ENCODE measurements at places on chromosomes 3 and 15.
A peak's percentile ranks its signal among the peaks of the same experiment; 100 is the strongest.

DNA sequence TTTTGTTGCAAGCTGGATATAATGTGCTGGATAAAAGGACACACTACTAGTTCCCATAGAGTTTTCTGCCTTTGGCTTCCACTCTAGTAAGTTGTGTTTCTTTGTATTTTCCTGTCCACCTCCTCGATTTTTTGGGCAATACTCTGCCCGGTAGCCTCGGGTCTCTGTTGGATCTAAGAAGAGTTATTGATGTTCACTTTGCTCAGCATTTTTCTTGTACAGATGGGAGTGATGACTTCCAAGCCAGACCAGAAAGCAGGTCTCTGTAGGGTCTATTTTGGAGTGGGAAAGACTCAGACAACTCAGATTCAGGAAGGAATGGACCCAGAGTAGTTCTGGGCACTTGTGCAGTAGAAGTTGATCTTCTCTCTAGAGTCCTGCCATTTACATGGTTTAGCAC lies 36.0 kb upstream of the PRTG start:
- no peak for DNase-seq

GRCh38 chr3:127209155-127209839 lies 16.4 kb downstream of the PRR23E start:
- DNase-seq = peak; percentile 90

GRCh38 chr3:132817646-132818177 lies 95.5 kb upstream of the NPHP3 start:
- no peak for DNase-seq

- no peak for DNase-seq
Measured at GRCh38 chr3:50539356-50540286, 27.9 kb downstream of the C3orf18 start.

DNA sequence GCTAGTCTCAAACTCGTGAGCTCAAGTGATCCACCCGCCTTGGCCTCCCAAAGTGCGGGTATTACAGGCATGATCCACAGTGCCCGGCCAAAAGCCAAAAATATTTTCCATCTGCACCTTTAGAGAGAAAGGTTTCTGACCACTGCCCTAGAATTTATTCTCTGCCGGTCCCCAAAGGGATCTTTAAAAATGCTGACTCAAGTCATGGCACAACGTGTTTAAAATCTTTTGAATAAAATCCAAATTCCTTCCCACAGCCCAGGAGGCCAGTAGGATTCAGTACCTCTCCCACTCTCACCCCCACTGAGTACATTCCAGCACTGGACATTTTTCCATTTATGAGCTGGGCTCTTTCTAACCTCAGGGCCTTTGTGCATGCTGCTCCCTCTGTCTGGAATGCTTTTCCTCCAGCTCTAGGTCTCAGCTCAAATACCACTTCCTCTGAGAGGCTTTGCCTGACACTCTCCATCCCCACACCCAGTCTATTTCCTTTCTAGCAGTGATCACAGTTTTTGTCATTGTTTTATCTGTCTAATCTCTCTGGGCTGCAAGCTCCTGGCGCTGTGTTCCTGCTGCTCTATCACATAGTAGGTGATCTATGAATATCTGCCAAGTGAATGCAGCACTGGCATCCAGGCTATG lies 502.9 kb downstream of the SHQ1 start:
- no peak for DNase-seq

DNA sequence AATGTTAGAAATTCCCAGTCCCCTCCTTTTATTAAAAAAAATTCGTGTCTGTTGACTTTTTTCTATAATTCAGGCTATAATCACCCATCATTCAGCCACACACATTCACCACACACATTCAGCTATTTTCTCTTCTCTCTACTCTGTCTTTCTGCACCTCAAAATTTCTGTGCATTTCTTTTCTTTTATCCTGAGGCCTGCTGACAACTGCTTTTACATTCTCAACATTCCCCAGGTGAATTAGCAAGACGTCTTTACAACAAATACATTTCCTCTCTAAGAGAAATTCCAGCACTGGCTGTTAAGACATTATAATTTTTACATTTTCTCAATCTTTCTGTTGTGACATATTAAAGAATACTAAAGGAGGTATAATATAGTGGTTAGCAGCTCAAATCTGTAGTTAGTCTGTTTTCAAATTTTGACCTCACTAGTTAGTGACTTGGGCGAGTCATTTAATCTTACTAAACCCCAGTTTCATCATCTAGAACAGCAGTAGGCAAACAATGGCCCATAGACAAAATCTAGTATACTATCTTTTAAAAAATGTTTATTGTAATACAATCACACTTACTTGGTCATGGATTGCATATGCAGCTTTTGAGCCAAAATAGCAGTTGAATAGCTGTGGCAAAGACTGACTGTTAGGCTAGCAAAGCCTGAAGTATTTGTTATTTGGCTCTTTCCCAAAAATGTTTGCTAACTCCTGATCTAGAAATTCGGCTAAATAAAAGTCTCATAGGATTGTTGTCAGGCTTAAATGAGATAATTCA lies 350.7 kb downstream of the NSUN3 start:
- no peak for DNase-seq

GRCh38 chr15:74798388-74799254 lies 14.0 kb upstream of the LMAN1L start:
- no peak for DNase-seq

DNA sequence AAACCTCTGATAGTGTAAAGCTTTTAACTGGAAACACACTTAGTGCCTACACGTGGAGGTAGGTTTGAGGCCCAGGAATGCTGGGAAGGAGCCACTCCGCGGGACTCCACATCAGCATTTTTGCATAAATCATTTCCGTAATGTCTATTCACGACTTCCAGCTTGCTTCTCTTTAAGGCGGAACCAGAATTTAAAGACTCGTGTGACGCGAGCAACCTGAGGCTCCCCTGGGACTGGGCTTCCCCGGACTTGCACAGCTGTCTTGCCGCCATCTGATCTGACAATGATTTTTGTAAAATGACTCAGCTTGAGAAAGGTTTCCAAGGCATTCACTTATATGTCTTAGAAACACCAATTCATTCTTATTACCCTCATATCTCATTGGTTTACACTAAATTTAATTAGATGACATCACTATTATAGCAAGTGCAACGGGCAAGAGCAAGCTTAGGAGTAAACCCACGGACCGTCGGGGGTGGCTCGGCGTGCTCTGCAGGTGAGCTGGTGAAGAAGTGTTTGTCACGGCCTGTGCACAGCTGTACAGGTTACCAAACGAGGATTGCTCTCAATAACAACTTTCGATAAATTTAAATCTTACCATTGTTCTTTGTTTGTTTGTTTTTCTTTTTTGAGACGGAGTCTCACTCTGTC lies 95.2 kb downstream of the CHSY1 start:
- no peak for DNase-seq

DNA sequence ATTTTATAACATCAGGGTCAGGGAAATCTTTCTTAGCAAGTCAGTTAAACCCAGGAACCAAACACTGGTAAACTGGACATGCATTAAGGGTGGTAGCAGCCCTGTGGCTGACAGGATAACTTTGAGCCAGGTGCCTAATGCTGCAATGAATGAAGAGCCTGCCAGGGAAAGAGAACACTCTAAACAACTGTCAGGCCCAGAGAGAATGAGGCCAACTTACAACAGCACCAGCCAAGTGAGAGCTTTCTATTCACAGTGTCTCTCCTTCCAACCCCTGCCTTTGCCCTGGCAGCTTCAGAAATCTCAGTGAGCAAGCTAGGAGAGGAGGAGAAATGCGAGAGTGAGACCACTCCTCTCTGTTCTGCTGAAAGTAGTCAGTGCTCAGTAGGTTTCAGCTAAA lies 50.4 kb upstream of the ATP2C1 start:
- DNase-seq = no peak

GRCh38 chr3:188043891-188044290 lies 110.1 kb upstream of the LPP start:
- DNase-seq = no peak

GRCh38 chr3:32778389-32778788 lies 39.4 kb upstream of the TRIM71 start:
- no peak for DNase-seq

GRCh38 chr15:63544258-63545026 lies 40.0 kb downstream of the USP3 start:
- no peak for DNase-seq

- DNase-seq = no peak
Measured at GRCh38 chr3:4447295-4447999, 19.6 kb downstream of the SUMF1 start.

GRCh38 chr3:127746400-127747057 lies 73.8 kb downstream of the ABTB1 start:
- no peak for DNase-seq

DNA sequence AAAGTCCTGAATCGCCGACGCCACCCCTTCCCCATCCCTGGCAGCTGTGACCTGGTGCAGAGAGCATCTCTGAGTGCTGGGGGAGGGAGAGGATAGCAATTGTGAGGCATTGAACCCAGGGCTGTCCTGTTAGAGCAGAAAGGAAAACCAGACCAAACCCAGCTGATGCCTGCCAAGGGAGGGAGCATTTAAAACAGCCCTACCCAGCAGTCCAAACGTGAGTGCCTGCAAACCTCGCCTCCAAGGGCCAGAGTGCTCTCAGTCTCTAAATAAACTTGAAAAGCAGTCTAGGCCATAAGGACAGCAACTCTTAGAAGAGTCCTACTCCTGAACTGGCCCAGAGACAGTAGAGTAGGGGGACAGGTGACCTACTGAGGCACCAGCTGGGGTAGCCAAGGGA lies 20.0 kb upstream of the LARS2 start:
- DNase-seq = no peak

GRCh38 chr15:78197632-78198031 lies 36.7 kb downstream of the ACSBG1 start:
- DNase-seq = no peak

DNA sequence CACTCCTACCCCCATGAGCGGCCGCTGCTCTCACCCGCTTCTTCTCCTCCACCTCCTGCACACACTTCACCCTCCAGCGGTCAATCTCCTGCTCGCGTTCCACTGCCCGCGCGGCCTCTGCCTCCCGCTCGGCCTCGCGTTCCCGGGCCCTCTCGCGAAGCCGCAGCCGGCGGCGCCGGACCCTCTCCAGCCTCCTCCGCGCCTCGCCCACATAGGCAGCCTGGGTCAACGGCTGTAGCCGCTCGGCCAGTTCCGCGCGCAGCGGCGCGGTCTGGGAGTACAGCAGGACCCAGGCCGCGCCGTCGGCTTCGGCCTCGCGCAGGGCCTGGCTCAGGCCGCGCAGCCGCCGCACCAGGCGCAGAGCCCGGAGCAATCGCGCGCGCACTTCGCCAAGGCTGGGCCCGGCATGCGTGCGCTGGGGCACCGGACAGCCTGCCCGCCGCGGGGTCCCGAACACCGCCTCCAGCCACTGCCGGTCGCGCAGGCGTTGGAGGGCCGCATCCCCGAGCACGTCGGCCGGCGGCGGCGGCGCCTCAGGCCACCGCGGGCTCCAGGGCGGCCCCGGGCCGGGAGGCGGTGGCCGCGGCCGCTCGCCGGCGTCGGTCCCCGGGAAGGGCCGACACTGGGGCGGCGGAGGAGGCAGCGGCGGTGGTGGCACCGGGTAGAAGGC lies 595 bp downstream of the PDCD7 start:
- DNase-seq = no peak

- DNase-seq = no peak
Measured at GRCh38 chr15:22780267-22780666, 6.2 kb upstream of the NIPA1 start.

DNA sequence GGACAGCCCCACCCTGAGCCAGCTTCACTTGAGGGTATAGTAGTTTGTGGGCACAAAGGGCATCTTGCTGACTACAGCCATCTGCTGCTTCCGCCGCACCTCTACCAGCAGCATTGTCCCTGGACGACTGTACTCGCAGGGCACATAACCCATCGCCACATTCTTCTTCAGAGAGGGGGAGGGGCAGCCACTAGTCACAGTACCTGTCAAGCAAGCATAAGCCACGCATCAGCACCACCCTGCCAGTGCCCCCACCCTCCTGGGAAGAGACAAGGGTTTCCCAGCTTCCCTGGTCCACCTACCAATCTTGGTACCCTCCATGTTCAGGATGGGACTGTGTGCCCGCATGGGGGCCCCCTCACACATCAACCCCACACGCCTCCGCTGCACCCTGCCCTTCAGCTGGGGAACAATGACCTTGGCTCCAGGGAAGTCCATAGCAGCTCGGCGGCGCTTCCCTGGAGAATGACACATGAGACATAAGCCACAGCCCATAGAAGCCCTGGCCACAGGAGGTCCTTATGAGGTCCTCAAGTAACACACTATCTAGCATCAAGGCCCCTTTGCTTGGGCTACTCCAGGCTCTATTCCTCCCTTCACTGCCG lies 4.7 kb downstream of the AMT start:
- no peak for DNase-seq

DNA sequence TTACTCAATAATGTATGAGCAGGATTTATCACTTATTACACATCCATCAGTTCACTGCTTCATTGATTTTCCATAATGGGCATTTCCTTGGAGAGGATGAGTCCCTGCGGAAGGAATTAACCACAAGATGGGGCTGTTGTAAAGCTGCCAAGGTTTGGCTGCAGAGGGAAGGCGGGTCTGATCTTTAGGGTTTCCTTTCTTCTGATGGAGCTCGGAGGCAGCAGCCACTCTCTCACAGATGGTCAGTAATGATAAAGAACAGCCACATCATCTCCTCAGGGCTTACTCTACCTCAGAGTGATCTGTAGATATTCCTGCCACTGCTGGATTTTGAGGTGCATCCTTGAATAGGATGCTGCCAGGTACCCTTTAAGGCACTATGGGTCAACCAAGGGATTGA lies 115.2 kb downstream of the USP13 start:
- DNase-seq = no peak

DNA sequence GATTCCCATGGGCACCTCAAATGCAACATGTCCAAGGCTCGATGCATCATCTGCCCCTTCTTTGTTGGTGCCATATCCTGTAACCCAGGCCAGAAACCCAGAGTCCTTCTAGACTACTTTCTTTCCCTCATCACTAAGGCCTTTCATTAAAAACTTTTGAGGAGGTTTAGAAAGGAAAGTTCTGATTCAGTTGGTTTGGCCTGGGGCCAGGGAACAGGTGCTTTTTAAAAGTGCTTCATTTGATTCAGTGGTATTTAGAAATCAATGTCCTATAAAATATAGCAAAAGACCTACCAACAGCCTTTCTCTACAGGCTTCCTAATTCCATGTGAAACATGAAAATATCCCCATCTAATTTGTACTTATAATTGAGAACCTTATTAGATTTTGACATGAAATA lies 341.9 kb upstream of the RORA start:
- DNase-seq = no peak

GRCh38 chr15:25439369-25439836 lies 579 bp upstream of the UBE3A start:
- no peak for DNase-seq

- no peak for DNase-seq
Measured at GRCh38 chr3:55636300-55637195, 149.4 kb upstream of the WNT5A start.

- peak; percentile 70 for DNase-seq
Measured at GRCh38 chr3:38327335-38328009, 19.1 kb upstream of the XYLB start.

All from esophagus muscularis mucosa (tissue), 4 donors.